ENCODE measurements at places on chromosomes 13 and 19.

- no peak for DNase-seq
Measured at GRCh38 chr19:18562086-18562485, 4.4 kb downstream of the KXD1 start.

GRCh38 chr19:45471931-45472562 is 4.3 kb downstream of the FOSB start:
- no peak for DNase-seq

DNA sequence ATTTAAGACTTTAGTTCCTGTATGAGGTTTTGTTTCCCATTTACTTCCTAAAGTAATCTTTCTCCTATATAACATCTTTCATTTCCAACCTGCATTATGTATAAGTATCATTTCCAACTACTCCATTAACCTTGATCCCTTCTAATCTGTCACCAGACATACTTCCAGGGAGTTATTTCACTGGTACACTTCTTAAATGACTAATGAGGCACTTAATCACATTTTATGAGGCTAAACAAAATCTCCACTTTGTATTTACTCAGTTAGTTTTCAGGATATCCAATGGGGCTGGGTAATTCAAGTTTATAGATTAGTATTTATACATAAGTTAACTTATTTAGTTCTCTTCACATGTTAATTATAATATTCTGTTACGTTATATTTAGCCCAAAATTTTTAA is 634.7 kb downstream of the PCDH17 start:
- no peak for DNase-seq

GRCh38 chr13:46617885-46618284 is 64.9 kb downstream of the LRCH1 start:
- DNase-seq = no peak

Measured in GM04504 (cell line).